ENCODE measurements at places on chromosomes 2 and 18.

DNA sequence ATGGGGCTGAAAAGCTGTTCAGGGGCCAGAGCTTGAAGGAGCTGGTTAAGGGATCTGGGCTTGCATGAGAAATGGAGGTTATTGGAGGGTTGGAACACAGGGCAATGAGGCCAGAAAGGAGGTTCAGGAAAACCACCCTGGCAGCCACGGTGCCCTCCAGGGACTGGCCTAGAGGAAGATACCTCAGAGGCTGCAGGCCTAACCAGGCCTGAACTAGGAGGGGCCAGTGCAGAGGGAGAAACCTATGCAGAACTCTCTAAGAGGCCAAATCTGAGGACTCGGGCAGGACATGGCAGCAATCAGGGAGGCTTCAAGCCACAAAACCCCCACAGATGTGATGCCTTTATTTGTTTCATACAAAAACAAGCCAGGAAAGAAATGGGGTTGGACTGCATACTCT, 66.8 kb downstream of the BIN1 start:
- DNase-seq: no peak

GRCh38 chr18:76263046-76264005, 231.7 kb downstream of the ZNF516 start:
- no peak for DNase-seq

DNA sequence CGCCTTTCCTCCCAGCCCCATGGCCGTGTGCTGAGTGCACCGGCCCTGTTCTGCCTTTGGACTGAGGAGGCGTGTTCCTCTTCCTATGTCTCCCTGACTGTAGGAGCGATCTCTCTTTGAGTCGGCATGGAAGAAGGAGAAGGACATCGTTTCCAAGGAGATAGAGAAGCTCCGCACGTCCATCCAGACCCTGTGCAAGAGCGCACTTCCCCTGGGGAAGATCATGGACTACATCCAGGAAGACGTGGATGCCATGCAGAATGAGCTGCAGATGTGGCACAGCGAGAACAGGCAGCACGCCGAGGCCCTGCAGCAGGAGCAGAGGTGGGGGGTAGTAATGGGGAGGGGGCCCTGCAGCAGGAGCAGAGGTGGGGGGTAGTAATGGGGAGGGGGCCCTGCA, 29.4 kb upstream of the ASB1 start:
- no peak for DNase-seq

GRCh38 chr2:190184460-190184859, 121.9 kb upstream of the MSTN start:
- no peak for DNase-seq

DNA sequence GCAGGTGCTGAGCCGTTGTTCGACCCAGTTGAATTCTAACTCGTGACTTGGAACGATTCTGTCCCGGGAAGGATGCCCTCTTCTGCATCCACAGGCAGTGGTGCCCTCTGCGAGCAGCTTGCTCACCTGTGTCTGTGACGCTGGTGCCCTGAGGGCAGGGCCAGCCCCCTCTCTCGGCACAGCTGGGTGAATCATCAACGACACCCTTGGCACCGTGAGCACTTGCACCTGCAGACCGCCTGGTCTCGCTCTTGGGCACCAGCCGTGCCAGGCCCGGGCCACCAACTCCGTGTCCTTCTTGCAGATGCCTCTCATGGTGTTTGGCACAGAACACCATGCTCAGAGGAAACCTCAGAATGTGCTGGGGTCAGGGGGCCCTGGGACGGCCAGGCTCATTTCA, 75.0 kb downstream of the SLC66A2 start:
- no peak for DNase-seq

GRCh38 chr18:35282353-35282752, 7.7 kb downstream of the ZSCAN30 start:
- DNase-seq: peak; percentile 76

DNA sequence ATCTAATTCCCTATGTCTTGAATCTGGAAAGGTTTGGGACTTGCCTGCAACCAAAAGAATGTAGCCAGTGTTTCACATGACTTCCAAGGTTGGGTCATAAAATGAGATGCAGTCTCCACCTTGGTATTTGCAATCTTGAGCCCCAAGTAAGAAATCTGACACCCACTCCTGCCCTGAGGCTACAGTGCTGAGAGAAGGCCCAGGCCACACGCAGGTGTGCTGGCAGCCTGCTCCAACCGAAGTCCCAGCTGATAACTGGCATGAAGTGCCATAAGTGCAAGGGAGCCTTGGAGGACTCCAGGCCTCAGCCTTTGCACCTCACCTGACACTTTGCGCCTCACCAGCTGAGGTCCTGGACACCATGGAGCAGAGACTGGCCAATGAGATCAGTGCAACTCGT, 182.7 kb downstream of the ANAPC1 start:
- no peak for DNase-seq

DNA sequence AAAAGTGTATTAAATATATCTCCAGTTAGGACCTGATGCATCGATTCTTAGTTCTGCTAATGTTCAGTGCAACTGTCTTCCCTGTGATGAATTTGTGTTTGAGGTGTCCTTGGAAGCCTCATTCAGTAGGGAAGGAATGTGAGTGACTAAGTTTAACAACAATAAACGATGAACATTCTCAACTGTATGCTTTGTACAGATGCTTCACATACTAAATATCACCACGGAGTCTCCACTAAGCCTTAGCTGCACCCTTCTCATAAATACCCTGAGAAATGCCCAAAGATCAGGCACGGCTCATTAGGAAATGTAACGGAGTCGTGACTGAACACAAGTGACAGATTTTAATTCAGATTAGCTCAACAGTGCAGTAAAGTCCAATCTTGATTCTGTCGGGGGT, 24.4 kb upstream of the AGFG1 start:
- DNase-seq: peak; percentile 76

DNA sequence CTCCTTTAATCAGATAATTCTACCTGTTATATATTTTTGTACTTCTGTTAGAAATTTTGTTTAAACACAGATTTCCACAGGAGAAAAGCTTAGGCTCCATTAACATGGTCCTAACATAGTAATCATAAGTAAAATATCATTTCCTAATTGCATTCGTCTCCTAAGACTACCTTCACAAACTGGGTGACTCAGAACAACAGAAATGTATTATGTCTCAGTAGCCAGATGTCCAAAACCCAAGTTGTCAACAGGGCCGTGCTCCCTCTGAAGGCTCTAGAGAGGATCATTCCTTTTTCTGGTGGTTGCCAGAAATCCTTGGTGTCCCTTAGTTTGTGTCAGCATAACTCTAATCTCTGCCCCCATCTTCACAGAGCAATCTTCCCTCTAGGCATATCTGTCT, 5.4 kb downstream of the FBXO15 start:
- peak; percentile 18 for DNase-seq

DNA sequence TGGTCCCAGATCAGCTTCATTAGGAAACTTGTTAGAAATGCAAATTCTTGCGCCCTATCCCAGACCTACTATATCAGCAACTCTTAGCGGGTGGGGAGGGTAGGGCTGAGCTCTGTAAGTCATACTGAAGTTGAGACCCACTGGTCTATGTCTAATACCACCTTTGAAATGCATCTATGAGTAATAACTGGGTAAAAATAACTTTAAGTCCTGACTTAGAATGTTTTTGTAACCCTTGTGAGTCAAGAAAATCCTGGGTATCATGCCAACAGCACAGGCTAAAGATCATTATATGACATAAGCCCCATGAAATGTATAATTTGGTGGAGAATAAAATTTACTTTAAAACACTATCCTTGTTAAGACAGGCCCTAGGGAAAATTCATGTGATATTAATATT, 41.4 kb downstream of the PRKD3 start:
- DNase-seq: peak; percentile 83

DNA sequence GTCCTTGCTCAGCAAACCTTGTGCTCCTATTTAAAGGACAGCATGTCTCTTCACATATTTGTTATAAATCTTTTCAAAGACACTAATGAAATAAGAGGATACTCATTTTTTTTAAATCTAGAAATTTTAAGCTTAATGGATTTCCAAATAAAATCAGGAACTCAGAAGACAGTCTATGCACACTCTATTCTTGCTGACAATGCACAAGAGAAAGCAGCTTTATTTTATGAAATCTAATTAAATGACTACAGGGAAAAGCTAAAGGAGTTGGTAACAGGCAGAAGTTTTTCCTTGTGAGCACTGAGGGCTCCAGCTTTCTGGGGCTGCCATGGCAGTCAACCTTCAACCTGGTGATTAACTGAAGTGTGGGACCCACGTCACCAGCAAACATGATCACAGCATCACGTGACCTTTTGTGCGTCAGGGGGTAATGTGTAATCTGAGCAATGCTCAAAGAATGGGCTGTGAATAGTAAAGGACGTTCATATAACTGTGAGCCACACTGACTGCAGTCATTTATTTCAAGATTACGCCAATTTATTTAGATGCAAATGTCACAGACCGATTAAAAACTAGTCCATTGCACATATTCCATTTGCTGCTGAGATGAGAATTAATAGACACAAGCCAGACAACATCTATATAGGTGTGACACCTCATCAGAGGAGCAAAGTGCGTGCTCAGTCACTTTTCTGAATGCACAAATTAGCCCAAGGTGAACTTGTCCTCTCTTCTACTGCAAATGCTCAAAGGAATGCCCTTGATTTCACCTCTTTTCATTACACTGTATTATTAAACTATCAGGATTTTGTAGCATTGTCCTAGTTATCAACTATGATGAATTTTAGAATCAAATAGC, 11.6 kb upstream of the DNER start:
- DNase-seq: peak; percentile 26

GRCh38 chr2:240742602-240743095, 51.0 kb downstream of the AQP12A start:
- no peak for DNase-seq

GRCh38 chr18:41659438-41660130, 295.4 kb upstream of the PIK3C3 start:
- DNase-seq: no peak
